ENCODE measurements at places on chromosomes 3 and 15.

DNA sequence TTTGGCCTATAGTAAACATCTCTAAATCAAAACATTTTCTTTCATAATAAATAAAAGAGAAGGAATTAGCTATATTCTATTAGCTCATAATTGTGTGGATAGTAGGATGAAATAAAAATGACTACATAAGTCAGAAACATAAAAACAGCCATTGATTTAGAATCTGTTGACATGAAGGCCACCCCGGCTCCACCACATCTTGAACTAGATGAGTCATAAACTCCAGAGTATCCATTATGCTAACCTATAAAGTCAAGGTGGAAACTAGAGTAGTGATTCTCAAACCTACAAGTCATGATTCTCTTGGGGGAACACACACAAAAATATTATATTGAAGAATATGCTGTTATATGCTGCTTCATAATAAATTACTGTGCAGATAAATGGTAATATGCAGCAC lies 831.0 kb downstream of the TUSC7 start:
- DNase-seq, result no peak

DNA sequence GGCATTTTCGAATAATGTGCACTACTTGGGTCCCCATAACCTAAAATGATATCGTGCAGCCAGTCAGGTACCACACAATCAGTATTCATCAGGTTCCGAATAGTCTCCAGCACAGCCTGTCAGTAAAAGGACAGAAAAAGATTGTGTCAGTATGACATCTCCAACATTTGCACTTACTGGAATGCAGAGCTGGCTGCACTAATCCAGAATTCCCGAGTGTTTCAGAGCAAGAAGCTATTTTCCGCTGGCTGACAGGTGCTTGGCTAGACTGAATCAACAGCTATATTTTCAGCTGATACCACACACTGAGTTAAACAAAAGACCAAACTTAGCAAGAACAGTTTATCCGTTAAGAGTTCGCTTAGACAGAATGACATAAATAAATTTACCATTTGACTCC lies 68.8 kb downstream of the AQR start:
- no peak for DNase-seq

- DNase-seq, result no peak
Measured at GRCh38 chr3:146165877-146166276, 4.9 kb upstream of the PLOD2 start.

DNA sequence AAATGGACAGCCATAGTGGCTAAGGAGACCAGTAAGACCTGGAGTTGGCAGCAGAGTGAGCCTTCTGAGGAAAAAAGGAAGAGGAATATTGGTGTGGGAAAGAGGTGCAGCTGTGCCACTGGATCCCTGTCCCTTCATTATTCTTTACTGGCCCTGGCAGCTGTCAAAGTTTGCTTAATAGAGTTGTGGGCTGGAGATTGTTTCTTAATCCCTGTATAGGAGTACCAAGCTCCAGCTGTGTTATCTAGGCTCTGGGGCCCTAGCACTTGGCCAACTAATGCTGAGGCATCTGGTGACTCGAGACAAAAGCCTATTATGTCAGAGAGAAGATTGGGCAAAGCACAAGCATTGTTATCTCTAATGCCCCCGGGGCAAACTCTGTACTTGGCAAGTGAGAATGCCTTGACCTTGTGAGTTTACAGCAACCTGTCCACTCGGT lies 61.4 kb downstream of the ZNF609 start:
- peak; percentile 19 for DNase-seq

DNA sequence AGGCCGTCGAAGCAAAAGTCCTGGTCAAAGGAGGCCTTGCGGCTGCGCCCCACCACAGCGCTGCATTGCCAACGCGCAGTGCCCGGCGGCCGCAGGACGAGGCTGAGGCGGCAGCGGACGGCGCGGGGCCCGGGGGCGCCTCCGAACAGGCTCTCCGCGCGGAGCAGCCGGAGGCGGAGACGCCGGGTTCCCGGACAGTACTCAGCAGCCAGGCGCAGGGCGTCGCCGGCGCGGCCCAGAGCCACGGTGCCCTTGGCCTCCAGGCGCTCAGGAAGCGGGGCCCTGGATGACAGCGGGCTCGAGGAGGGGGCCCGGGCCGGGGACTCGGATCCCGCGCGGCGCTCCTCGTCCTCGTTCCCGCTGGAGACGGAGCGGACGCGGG lies 1.1 kb downstream of the C2CD4B start:
- no peak for DNase-seq

DNA sequence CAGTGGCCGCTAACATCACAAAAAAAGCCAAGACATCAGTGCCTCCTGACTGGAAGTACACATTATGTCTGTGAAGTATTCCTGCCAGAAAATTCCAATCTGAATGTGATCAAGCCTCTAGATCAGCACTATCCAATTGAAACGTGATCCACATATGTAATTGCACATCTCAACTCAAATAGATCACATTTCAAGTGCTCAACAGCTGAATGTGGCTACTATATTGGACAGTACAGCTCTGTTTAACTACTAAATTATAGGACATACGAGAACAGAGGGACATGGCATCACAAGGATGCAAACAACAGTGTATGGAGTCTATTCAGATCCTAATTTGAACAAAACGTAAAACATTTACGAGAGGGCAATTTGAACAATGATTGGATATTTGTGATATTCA lies 542 bp upstream of the UBAP1L start:
- DNase-seq, result no peak

DNA sequence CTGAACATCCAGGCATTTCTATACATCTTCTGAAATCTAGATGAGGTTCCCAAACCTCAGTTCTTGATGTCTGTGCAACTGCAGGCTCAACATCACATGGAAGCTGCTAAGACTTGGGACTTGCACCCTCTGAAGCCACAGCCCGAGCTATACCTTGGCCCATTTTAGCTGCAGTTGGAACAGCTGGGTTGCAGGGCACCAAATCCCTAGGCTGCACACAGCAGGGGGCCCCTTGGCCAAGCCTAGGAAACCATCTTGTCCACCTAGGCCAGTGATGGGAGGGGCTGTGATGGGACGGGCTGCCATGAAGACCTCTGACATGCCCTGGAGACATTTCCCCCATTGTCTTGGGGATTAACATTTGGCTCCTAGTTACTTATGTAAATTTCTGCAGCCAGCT lies 415.8 kb upstream of the SUCLG2 start:
- DNase-seq, result no peak
